ENCODE measurements at places on chromosomes 1 and 21.
A peak's percentile ranks its signal among the peaks of the same experiment; 100 is the strongest.

- DNase-seq: no peak
These were observed 846.5 kb upstream of the NCAM2 start for GRCh38 chr21:20151741-20152140.

DNA sequence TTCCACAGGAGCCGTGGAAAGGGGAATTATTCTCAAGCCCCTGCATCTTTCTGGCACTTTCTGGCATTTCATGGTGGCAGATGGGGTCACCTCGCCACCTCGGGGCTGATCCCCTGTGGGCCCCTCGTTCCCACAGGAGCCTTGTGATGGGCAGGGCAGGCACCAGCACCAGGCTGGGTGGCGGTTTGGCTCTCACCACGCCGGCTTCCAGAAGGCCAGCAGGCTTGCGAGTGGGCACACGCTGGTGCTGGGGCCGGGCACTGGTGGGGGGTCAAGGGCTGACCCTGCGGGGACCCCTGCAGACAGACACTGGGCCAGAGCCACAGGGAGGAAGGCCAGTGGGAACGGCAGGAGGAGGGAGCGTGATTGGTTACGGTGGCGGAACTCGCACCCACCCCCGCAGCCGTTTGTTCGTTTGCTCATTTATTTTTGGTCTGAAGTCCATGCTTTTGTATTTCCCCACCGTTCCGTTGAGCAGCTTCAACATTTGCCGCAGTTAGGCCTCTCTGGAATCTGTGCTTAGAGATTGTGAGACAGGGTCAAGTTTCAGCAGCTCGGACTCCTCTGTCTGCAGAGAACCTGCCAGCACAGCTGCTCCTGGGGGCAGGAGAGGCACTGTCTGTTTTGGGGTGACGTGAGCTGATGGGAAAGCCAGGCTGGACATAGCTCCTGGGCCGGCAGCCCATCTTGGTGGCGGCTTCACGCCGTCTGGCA is 5.3 kb downstream of the COL18A1 start:
- DNase-seq: no peak

DNA sequence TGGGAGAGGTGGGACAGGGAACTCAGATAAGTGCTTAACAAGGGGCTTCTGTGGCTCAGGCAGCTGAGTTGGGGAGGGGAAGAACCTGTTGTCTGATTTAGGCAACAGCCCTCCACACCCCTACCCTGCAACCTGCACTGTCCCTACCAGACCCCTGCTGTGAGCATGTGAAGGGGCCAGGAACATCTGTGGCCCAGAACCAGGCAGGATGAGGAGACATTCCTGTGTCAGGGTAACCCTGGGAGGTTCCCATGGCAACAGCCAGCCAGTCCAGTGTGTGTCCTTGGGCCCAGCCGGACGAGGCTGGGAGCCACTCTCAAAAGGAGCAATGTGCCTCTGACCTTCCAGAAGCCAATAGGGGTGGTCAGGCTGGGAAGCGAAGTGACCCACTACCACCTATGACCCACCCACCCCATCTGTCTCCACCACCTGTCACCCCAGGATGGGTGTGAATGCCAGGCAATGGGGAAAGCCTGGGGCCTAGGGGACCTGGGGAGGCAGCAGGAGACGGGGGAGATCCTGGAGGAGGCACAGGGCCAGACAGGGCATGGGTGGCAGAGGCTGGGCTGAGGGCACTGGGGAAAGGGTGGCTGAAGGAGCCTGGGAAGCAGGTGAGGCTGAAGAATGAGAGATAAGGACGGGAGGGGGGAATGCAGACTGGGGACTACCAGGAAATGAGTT is 5.0 kb upstream of the PMVK start:
- no peak for DNase-seq

- no peak for DNase-seq
These were observed 54.2 kb downstream of the FCRL5 start for GRCh38 chr1:157497987-157498735.

- DNase-seq: no peak
These were observed 154.8 kb upstream of the RGS18 start for GRCh38 chr1:192003295-192004077.

DNA sequence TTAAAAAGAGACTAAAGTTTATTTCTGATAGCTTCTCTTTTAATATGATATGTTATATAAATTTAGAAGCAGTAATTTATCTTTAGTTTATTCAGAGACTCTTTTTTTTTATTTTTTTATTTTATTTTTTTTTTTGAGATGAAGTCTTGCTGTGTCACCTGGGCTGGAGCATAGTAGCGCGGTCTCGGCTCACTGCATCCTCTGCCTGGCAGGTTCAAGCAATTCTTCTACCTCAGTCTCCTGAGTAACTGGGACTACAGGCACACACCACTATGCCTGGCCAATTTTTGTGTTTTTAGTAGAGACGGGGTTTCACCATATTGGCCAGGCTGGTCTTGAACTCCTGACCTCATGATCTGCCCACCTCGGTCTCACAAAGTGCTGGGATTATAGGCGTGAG is 89.6 kb downstream of the DISP1 start:
- no peak for DNase-seq

GRCh38 chr1:19452221-19452663 is 33.1 kb downstream of the CAPZB start:
- no peak for DNase-seq

DNA sequence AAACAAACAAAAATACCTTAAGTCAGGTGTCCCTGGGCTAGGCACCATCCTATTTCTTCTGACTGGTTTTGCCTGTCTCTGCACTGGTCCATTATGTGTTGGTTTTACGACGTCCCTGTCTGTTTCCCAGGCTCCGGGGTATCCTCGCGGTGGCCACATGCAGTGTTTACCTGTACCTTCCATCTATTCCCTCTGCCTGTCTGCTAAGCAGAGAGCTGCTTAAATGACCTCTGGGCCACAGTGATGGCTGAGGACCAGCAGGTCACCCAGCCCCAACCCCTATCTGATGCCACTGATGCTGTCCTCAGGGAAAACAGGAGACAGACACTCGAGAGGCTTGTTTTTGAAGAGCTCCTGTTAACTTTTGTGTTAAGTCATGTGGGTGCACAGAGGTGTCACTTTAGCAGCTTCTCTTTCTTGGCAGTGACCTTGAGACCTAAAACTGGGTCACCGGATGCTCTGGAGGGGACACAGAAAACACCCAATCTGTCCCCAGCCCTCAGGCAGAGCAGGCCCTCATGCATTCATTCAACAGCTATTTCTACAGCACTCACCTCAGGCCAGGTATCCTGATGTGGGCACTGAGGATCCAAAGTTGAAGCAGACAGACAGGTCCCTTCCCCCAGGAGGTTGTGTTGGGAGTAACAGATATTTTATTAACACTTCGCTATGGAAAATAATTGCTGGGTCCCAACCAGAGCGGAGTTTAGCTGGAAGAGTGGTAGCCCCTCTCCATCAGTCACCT is 4.4 kb upstream of the EFHD2 start:
- DNase-seq: no peak

DNA sequence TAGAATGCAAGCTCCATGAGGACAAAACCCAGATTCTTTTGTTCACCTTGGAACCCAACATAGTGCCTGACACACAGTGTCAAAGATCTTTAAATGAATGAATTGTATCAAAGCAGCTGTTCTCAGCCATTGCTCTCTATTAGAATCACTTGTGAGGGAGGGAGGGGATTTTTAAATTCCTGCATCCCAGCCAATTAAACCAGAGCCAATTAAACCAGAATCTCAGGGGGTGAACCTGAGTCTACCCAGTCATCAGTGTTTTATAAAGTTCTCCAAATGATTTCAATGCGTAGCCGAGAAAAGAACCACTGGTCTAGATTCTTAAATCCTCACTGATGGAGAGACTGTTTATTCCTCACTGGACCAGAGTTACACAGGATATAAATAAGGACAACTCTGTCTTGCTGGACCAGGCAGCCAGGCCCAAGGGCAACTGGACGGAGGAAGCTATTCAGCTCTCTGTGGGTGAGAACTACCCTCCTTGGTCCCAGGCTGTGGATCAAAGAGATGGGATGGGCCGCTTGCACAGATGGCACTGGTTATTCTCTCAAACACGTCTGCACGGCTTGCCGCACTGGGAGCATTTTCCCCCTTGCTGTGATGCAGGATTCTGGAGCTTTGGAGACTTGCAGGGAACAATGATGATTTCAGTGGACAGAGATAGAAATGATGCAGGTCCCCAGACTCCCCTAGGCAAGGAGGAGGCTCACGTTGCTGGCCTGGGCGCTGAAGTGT is 20.0 kb upstream of the CDCA8 start:
- no peak for DNase-seq

- peak; percentile 45 for DNase-seq
These were observed 1.3 kb downstream of the ZBTB7B start for GRCh38 chr1:155003766-155004351.

- DNase-seq: no peak
These were observed 79.1 kb downstream of the CDC7 start for GRCh38 chr1:91579658-91580228.

DNA sequence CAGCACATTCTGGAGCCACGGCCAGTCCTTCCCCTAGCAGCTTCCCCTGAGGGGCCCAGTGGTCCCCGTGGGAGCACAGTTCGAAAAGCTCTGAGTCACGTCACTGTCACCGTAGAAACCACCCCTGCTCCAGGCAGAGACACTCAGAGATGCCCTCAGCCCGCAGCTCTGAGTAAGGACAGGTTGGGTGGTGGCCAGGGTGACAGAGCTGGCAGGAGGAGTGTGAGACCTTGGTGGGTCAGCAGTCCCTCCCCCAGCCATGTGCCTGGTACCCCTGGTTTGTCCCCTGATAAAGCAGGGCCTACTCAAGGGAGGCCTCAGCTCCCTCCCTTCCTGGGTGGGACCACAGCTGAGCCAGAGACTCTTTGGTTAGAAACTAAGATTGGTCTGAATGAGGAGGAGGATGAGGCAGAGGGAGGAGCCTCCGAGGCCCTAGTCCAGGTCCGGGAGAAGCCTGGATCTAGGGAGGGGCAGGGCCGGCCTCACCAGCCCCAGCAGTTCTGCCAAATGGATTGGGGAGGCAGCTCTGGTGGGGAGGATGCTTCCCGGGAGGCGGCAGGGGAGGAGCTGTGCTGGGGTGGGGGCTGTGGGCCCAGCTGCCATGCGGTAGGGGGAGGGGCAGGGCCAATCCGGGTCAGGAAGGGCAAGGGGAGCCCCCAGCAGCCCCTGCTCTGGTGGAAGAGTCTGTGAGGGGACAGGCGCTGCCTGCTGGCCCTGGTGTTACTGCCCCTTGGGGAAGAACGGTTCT is 55.2 kb downstream of the SLC9A1 start:
- DNase-seq: peak; percentile 66

DNA sequence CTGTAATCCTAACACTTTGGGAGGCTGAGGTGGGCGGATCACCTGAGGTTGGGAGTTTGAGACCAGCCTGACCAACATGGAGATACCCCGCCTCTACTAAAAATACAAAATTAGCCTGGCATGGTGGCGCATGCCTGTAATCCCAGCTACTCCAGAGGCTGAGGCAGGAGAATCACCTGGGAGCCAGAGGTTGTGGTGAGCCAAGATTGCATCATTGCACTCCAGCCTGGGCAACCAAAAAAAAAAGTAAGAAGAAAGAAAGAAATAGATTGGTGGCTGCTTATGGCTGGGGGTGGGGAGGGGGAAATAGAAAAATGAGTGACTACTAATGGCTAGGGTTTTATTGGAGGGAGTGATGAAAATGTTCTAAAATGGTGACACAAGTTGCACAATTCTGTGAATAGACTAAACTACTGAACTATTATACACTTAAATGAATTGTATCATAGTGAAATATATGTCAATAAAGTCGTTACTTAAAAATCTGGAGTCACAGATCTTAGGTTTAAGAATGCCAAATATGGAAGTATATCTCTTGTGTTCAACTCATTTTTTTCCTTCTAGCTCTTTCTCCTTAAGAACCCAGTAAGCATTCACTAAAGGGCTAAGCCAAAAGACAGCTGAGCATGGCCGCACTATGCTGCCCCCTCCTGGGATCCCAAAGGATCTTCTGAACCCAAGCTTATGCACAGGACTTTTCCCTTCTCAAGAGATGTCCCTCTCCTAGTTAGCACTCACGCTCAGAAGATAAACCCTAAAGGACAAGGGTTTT is 3.2 kb upstream of the NPL start:
- peak; percentile 82 for DNase-seq

GRCh38 chr1:9068981-9069325 is 482 bp downstream of the SLC2A5 start:
- DNase-seq: no peak

DNA sequence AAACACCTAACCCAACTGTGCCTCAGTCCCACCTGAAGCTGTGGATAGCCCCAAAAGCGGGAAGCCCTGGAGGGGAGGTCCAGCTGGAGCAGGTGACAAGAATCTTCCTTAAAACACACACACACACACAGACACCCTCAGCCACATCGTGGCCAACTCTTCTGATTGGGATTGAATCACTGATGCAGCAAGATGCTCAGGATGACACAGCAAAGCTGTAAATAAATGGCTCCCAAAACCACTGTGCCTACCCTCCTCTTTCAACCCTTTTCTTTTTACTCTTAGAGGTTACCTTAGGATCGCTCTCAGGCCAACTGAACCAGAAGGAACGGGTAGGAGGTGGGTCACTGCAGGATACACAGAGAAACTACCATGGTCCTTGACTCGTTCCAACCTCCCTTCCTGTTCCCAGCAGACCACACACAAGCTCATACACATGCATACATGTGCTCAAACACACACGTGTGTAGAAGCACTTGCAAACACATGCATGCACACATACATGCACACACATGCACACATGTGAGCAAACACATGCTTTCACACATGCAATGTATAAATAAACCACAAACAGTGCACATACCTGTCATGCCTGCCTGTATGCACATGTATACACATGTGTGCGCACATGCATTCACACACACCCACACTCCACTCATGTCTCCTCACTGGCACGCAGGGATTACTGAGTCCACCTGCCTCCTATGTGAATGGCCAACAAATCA is 14.4 kb downstream of the CAPN9 start:
- DNase-seq: no peak

DNA sequence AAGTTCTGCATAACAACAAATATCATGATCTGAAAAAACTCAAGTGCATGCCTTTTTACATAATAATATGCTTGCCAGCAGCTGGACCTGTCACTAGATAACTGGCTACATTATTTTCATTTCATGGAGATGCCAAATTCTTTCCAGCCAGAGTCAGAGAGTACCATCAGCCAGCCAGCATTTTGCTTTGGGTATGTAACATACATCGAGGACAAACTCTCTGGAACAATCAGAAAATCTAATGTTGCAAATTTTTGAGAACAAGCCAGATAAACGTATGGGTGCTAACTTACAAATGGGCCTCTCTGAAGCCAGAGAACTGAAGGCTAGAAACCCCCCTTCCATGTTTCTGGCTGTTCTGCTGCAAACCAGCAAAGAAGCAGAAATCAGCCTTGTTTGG is 76.3 kb upstream of the BACE2 start:
- DNase-seq: no peak

GRCh38 chr1:5686925-5687706 is 305.1 kb downstream of the NPHP4 start:
- DNase-seq: no peak

- no peak for DNase-seq
These were observed 175.4 kb downstream of the SEC16B start for GRCh38 chr1:177794376-177794991.

GRCh38 chr1:78464449-78464891 is 26.3 kb upstream of the PTGFR start:
- peak; percentile 3 for DNase-seq

- no peak for DNase-seq
These were observed 19.3 kb upstream of the ALDH4A1 start for GRCh38 chr1:18921516-18922251.

Data from hematopoietic multipotent progenitor cell treated with erythropoietin and hydrocortisone succinate and interleukin-3 and kit ligand, for 6 days (in vitro differentiated cells).